Prostate gland (tissue), 2 donors: ENCODE measurements at places on chromosomes 6 and 20. TPM values are rescaled to one million over a fixed set of nuclear protein-coding genes. Genes with fewer than 3 reads are reported as not detected.

GRCh38 chr20:35283441-35284266 lies 918 bp downstream of the EIF6 start:
- no peak for DNase-seq
- no peaks in the 10 kb centered on the region for H3K36me3 ChIP-seq
- peak overlapping the region; percentile 66 for H3K4me3 ChIP-seq
- no peaks in the 10 kb centered on the region for H3K4me1 ChIP-seq

- no peak for DNase-seq
- H3K4me3 ChIP-seq, result no peak overlapping the region
- H3K36me3 ChIP-seq, result no peaks in the 10 kb centered on the region
- no peaks in the 10 kb centered on the region for H3K4me1 ChIP-seq
- no peak overlapping the region for H3K27ac ChIP-seq
Measured at GRCh38 chr6:5142915-5143314, 57.8 kb downstream of the PPP1R3G start.

VNN1 gene
- total RNA-seq, result 0.32 TPM

- H3K27me3 ChIP-seq, result no peaks in the 10 kb centered on the region
- no peak overlapping the region for H3K27ac ChIP-seq
- H3K4me1 ChIP-seq, result no peaks in the 10 kb centered on the region
- DNase-seq, result no peak
Measured at GRCh38 chr6:71588490-71588889, 297.9 kb upstream of the RIMS1 start.

- no peaks in the 10 kb centered on the region for H3K27me3 ChIP-seq
- H3K4me3 ChIP-seq, result no peak overlapping the region
- H3K36me3 ChIP-seq, result no peaks in the 10 kb centered on the region
- H3K4me1 ChIP-seq, result no peaks in the 10 kb centered on the region
- DNase-seq, result no peak
Measured at GRCh38 chr6:73560182-73560732, 39.4 kb upstream of the EEF1A1 start.

RAET1L gene
- not detected for total RNA-seq

DNA sequence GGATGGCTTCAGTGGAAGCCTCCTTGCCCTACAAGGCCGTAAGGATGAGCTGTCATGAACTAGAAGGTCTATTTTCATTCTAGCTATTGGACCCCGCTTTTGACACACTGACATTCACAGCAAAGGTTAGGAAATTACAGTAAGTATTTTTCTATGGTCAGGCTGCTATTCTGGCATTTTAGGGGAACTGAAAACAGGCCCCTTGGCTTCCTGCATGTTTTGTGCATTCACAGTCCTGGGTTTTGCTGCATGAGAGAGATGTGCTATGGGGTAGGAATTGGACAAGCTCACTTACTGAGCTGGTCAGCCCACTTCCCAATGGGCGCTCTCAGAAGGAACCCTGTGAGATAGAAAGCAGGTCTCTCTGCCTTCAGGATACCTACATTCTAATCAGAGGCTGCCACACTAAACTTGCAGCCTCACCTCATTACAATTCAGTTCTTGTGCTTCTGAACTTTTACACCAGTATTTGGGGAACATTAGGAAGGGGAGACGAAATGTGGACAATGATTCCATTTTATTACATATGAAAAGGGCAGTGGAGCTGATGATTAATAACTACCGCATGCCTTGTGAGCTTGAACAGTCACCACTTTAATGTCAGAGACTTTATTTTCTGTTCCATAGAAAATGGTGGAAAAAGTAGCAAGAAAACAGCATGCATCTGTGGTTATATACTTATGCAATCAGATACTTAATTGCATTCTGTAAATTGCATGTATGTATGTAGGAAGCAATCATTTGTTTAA lies 86.6 kb upstream of the TAB2 start:
- no peak overlapping the region for H3K27ac ChIP-seq
- H3K36me3 ChIP-seq, result no peaks in the 10 kb centered on the region
- DNase-seq, result no peak
- H3K4me1 ChIP-seq, result peaks cover 2% of the 10 kb centered on the region
- no peak overlapping the region for H3K4me3 ChIP-seq
- H3K27me3 ChIP-seq, result no peaks in the 10 kb centered on the region

DNA sequence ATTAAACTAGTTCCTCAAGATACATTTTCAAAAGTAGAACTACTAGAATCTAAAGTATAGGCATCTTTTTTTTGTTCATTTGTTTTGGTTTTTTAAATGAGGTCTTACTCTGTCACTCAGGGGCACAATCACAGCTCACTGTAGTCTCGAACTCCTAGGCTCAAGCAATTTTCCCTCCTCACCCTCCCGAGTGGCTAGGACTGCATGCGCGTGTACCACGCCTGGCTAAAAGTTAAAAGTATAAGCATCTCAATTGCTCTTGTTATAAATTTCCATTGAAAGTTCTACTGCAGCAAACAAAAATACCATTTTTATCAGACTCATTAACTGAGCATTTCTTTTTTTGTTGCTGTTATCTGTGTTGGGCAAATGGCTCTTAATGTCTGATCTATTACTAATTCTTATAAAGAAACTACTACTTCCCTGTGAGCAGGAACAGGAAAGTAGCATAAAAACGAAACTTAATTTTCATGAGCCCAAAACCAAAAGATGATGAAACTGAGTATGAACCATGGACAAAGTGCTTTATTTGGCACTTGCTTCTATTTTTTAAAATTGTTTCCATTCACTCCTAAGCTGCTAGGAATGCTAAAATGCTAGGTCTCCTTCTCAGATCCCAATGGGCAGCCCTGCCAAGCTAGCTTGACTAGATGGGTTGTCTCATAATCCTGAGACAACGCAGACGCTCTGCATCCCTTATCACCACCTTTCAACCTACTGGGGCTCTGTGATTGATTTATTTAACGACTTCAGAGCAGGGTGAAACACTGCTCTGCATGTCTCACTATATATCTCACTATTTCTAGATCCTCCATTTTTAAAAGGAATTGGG lies 36.9 kb downstream of the TRPC4AP start:
- H3K27ac ChIP-seq, result no peak overlapping the region
- no peaks in the 10 kb centered on the region for H3K36me3 ChIP-seq

DZANK1 gene
- 7.1 TPM for total RNA-seq

DNA sequence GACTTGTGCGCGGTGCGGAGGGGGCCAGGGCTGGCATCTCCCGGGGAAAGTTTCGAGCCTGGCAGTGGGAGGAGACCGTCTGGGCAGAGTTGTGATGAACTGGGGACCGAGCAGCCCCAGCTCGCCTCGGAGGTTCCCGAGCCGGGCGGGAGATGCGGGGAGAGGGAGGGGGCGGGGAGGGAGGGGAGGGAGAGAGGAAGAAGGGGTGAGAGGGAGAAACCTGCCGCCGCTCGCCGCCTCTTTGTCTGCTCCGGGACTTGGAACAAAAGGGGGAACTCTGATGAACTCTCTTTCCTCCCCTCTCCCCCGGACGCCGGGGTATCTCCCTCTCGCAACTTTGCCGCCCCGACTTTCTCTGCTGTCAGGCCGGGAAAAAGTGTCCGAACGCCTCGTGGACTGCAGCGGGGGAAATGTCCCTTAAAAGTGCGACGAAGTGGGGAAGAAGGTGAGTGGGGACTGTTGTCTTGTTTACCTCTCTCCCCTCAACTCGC lies 72.7 kb downstream of the SOX4 start:
- H3K27ac ChIP-seq, result peak overlapping the region; percentile 57
- H3K36me3 ChIP-seq, result no peaks in the 10 kb centered on the region
- H3K27me3 ChIP-seq, result no peaks in the 10 kb centered on the region

GRCh38 chr6:31768363-31769257 lies 6.2 kb downstream of the SAPCD1 start:
- H3K36me3 ChIP-seq, result no peaks in the 10 kb centered on the region
- H3K4me1 ChIP-seq, result no peaks in the 10 kb centered on the region
- no peak overlapping the region for H3K27ac ChIP-seq
- H3K27me3 ChIP-seq, result no peaks in the 10 kb centered on the region

- H3K27ac ChIP-seq, result no peak overlapping the region
- no peak for DNase-seq
- H3K36me3 ChIP-seq, result no peaks in the 10 kb centered on the region
- H3K27me3 ChIP-seq, result no peaks in the 10 kb centered on the region
- H3K4me3 ChIP-seq, result no peak overlapping the region
Measured at GRCh38 chr20:23873370-23874015, 6.1 kb downstream of the CST5 start.

ZC2HC1B gene
- 2.0 TPM for total RNA-seq

GRCh38 chr20:58466095-58466708 lies 49.0 kb downstream of the APCDD1L start:
- no peaks in the 10 kb centered on the region for H3K4me1 ChIP-seq
- no peak for DNase-seq
- H3K27ac ChIP-seq, result no peak overlapping the region
- H3K36me3 ChIP-seq, result no peaks in the 10 kb centered on the region

MRAP2 gene
- total RNA-seq, result 11.5 TPM

- H3K4me1 ChIP-seq, result no peaks in the 10 kb centered on the region
- no peak overlapping the region for H3K4me3 ChIP-seq
- H3K36me3 ChIP-seq, result no peaks in the 10 kb centered on the region
- no peaks in the 10 kb centered on the region for H3K27me3 ChIP-seq
Measured at GRCh38 chr20:48189181-48189580, 403.9 kb upstream of the SULF2 start.

DNA sequence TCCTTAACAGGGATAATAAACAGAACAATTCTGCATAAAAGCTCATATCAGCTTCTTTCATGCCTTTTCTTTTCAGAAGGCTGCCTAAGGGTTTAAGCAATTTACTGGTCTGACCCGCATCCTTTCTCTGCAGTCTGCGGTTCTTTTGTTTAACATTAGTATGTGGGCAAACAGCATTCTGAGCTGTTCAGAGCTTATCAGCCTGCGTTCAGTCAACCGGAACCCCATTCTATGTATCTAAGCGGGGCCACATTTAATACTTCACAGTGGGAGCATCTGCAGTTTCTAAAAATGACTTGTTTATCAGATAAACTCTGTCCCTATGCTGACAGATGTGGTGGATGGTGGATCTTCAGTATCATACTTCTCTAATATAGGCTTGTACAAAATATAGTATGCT lies 758.9 kb upstream of the MMS22L start:
- no peaks in the 10 kb centered on the region for H3K36me3 ChIP-seq
- no peak overlapping the region for H3K27ac ChIP-seq
- H3K4me3 ChIP-seq, result no peak overlapping the region

DNA sequence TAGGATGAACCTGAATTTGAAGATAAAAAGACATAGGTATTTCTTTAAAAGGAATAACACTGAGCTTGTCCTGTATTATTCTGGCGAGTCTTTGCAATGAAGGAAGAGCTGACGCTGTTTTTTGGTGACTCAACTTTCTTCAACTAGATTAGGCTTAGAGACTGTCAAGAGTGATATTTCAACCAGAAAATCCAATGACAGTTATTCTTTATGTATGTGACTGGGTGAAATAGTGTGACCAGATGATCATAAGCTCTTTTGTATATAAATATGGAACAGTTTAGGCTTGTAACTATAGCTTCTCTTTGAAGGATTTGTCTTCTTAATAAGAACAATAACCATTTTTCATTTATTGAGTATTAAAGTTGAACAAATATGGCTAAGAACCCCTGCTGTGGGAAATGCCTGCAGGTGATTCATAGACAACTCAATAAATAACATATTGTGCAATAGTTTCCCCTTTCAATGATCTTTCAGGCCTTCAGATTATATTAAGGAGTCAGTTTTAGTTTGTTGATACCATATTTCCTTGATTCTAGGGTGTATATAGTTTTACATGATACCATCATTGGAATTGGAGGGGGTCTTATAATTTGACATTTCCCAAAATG lies 265.6 kb upstream of the JAG1 start:
- no peak overlapping the region for H3K4me3 ChIP-seq
- H3K4me1 ChIP-seq, result no peaks in the 10 kb centered on the region
- H3K27ac ChIP-seq, result no peak overlapping the region
- H3K36me3 ChIP-seq, result no peaks in the 10 kb centered on the region

GRCh38 chr6:4910037-4910760 lies 93.6 kb downstream of the RPP40 start:
- no peak overlapping the region for H3K27ac ChIP-seq
- peak; percentile 47 for DNase-seq
- no peaks in the 10 kb centered on the region for H3K27me3 ChIP-seq

DNA sequence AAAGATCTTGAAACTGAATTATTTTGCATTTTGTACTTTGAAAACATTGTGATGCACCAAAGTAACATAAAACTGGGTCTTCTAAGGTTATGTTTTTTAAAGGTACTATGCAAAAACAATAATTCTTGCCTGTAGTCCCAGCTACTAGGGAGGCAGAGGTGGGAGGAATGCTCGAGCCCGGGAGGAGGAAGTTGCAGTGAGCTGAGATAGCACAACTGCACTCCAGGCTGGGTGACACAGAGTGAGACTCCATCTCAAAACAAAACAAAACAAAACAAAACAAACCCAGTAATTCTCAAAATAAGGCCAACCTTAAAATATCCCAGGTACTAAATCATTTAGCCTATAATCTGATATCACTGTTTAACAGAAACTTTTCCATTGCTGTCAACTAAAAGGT lies 269.6 kb downstream of the KHDC1L start:
- DNase-seq, result no peak
- H3K4me3 ChIP-seq, result no peak overlapping the region
- no peaks in the 10 kb centered on the region for H3K4me1 ChIP-seq
- no peaks in the 10 kb centered on the region for H3K36me3 ChIP-seq
- H3K27me3 ChIP-seq, result no peaks in the 10 kb centered on the region
- H3K27ac ChIP-seq, result no peak overlapping the region

DNA sequence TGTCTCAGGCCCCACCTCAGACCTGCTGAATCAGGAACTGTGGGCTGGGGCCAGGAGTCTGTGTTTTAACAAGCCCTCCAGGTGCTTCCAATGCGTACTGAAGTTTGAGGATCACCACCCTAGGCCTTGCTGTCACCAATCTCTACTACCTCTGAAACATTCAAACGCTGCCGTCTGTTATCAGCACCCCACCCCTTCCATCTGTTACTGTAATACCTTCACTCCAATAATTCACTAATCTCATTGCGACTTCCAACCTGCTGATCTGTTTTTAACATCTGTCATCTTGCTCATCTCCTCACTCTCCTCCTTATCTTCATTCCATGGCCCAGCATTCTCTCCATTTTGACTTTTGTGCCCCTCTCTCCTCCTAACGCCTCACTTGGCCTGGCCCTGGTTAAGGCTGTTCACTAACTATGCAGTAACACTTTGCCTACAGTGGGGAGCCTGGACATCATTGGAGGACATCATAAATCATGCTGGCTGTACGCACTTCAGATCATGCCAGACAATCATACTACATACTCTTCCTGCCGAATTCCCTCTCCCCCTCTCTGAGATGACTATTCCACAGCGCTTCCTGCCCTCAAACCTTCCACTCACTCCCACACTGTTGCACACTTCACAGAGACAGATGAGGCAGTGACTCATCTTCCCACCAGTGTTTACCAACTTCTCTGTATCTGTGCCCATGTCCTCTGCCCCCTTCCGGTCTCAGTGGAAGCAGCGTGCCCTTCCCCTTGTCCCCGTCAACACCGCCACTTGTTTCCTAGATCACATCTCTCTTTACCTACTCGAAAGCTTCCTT lies 3.0 kb upstream of the GUCA1B start:
- H3K36me3 ChIP-seq, result no peaks in the 10 kb centered on the region
- H3K27me3 ChIP-seq, result no peaks in the 10 kb centered on the region
- no peak overlapping the region for H3K4me3 ChIP-seq
- no peaks in the 10 kb centered on the region for H3K4me1 ChIP-seq
- no peak for DNase-seq

RFX6 gene
- total RNA-seq, result 0.74 TPM

- H3K4me3 ChIP-seq, result no peak overlapping the region
- no peak overlapping the region for H3K27ac ChIP-seq
- no peaks in the 10 kb centered on the region for H3K36me3 ChIP-seq
Measured at GRCh38 chr6:134706153-134706552, 243.7 kb downstream of the ALDH8A1 start.

C4A gene
- 32.8 TPM for total RNA-seq

GRCh38 chr6:89619567-89619966 lies 19.0 kb downstream of the LYRM2 start:
- H3K27ac ChIP-seq, result no peak overlapping the region
- no peaks in the 10 kb centered on the region for H3K27me3 ChIP-seq
- no peaks in the 10 kb centered on the region for H3K36me3 ChIP-seq
- H3K4me1 ChIP-seq, result no peaks in the 10 kb centered on the region
- DNase-seq, result no peak

ZNF335 gene
- 43.4 TPM for total RNA-seq
